HFF-Myc (cell line): ENCODE measurements at places on chromosomes 1 and 21.
A peak's percentile ranks its signal among the peaks of the same experiment; 100 is the strongest.

GRCh38 chr1:178986204-178986603, 39.5 kb upstream of the FAM20B start:
- DNase-seq, result peak; percentile 16

- DNase-seq, result no peak
Observed at GRCh38 chr1:241962153-241962552, 4.6 kb downstream of the BECN2 start.

- DNase-seq, result no peak
Observed at GRCh38 chr1:76713535-76713934, 153.7 kb upstream of the ST6GALNAC5 start.

- no peak for DNase-seq
Observed at GRCh38 chr1:116737855-116738321, 16.3 kb upstream of the CD2 start.

DNA sequence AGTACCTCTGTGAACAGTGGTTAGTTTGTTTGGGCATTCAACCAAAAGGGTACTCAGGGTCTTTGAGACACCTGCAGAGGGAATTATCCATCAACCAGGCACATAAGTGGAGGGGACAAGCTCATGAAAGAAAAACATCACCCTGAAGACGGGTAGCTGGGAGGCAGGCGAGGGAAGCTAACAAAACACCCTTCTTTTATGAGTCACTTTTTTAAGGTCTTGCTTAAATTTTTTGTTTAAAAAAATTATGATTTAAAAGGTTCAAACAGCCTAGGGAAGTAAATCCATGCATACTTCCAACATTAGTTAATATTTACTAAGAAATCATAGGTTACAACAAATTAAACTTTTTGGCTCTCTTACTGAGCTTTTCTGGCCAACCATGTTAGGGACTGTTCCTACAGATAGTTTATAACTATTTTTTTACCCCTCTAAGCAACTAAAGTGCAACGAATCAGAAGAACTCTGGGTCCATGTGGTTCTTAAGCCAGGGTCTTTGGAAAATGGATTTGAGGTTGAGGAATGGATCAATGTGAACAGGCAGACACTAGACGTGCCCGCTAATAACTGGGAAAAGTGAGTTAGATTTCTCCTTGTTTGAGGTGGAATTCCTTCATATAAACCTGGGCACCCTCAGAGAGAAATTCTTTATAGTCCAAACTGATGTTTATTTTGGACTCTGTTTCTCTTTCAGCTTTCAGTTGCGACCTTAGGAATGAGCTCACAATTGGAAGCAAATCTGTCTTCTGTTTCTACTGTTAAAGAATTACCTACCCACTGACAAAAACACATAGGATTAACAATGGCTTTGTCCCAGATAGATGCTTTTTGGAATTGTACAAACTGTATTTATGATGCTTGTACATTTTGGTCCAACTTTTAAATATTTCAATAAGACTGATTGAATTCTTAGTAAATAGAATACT, 123.0 kb downstream of the LYPLAL1 start:
- no peak for DNase-seq

DNA sequence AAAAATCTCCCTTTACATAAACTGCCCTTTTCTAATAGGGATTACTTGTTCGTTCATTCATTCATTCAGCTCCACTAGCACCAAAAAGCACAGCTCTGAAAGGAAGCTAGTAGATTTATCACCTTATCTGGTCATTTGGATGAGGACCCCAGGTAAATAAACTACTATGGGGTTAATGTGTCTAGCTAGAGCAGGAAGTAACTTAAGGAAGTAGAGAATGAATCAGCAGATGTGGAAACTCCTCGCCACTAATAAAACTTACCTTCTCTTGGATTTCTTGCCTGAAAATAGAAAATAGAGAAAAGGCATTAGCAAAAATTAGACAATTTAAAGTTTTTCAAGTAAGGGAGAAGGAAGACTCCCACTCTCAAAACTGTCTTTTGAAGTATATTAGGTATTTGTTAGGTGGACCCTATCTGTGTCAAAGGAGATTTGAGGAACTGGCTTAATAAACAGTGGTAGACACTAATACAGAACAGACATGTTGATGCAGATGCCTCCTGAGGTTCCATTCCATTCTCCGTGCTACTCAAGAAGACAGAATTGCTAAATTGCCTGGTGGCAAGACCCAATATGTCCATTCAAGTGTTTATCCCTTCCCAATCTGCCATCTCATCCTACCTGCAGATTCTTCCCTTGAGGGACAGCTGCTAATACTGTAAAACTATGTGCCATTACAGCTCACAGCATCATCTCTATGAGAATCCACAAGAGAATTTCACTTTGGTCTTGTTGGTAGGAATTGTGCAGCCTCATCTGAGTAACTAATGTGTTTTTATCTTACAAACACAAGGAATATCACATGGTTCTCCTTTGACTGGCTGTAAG, 14.9 kb downstream of the SELL start:
- DNase-seq, result no peak

DNA sequence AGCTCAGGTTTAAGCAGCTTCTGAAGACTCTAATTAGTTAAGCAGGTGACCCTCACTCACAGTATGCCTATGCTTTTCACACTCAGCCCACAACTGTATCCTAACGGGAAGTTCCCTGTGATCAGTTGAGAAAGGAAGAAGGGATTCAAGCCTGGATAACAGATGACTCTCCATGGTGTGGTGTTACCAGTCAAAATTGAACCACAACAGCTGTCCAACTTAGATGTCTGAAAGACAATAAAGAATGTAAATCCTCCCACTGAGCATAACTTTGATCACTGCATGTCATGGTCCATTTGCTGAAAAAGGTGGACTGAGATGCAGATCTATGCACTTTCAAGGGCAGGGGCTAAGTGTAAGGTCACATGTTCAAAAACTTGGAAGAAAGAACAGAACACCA, 32.3 kb upstream of the DIPK1A start:
- DNase-seq, result no peak

GRCh38 chr1:149879556-149879955, 19.8 kb upstream of the BOLA1 start:
- no peak for DNase-seq

DNA sequence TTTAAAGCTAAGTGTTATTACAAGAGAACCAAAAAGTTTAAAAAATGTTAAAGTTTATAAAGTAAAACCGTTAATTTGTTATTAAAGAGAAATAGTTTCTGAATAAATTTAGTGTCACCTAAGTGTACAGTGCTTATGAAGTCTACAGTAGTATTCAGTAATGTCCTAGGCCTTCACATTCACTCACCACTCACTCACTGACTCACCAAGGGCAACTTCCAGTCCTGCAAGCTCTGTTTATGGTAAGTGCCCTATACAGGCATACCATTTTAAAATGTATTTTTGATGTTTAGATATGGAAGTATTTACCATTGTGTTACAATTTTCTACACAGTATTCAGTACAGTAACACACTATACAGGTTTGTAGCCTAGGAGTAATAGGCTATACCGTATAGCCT, 60.1 kb upstream of the GCLM start:
- DNase-seq, result no peak

- no peak for DNase-seq
Observed at GRCh38 chr1:58841455-58841854, 57.6 kb upstream of the JUN start.

GRCh38 chr1:193787061-193787460, 600.6 kb upstream of the B3GALT2 start:
- no peak for DNase-seq
